Stimulated activated CD8-positive, alpha-beta memory T cell treated with anti-CD3 and anti-CD28 coated beads, Interleukin-12 subunit alpha, Interleukin-12 subunit beta, amount 100 ng/mL, for 1 hour (primary cell): ENCODE measurements at places on chromosomes 2 and 18.

GRCh38 chr2:143632751-143633374 lies 503.6 kb downstream of the ARHGAP15 start:
- no peak for DNase-seq

DNA sequence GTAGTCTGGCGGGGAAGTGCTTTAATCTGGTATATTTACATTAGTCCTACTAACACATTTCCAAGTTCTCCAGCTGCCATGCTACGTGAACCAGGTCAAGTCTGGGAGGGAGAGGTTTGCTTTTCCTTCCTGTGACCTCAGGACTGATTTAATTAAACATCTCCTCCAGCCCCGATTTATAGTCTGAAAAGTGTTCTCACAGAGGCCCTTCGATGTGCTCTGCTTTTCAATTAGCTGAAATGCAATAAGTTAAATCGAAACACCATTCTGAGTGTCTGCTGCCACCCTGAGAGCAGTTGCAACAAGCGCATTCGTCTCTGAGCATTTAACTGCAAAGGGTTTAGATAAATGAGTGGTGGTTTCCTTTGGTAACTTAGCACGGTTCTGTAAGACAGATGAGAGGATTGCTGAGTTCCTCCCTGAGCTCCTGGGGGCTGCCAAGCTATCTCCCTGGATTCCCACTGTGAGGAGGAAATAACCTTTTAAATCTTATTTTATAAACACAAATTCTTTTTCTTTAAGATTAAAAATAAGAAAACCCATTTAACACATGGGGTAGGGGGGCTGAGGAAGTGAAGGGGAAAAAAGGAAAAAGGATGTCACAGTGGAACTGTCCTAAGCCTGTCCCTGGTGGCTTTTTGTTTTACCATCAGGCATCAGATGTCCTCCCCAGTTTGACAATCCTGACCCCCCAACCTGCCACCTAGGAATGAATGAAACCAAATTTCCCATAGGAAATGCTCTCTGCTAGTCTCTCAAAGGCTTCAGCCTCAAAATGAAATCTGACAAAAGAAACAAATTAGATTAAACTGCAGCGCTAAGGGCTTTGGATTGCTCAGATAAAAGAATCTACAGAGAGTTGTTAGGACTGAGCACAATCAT lies 56.5 kb upstream of the CREB1 start:
- DNase-seq: no peak

DNA sequence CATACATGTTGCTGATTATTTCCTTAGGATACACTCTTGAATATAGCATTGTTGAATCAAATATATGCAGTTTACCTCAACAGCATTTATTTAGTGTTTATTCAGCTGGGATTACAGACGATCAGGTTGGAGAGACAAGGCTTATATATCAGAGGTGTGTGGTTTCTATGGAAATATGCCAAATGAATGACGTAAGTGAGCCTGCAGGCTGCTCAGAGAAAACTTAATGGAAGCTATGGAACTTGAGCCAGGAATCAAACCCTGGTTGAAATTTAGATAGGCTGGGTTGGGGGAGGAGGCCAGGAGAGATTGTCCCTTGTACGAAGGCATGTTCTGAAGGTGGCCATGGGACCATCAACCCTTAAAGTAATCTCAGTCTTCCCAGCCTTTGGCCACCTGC lies 79.5 kb downstream of the INPP4A start:
- DNase-seq: no peak

DNA sequence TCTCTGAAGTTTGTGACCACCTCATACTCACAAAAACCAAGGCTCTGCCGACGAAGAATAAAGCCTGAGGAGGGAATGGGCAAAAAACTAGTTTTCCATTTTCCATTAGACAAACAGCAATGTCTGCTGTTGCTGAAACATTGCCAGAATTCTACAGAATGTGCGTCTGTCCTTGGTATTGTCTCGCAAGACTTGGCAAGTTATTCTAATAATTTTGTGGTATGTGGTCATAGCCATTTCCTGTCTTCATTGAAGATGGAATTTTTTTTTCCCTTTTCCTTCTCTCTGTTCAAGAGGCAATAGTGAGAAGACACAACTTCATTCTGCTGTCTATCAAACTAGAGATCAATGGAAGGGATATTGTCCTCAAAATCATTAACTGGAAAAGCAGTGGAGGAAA lies 296.1 kb downstream of the RND3 start:
- DNase-seq: no peak

DNA sequence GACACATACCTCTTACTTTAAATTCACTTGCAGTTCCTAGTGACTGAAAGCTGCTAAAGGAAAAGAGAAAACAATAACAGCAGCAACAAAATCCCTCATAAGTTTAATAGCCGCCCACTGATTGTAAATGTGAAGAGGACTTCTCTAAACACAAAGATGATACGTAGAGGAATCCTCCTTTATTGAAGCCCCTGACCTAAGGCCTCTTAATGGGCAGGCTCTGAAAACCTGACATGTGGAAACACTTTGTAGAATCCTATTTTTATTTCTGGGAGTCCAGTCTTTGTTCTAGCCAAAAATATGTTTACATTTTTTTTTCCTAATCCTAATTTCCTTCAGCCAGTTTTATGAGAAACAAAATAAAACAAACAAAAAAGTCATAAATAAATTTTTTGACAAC lies 1277.7 kb upstream of the CELF4 start:
- DNase-seq: no peak

GRCh38 chr18:72700961-72701710 lies 157.0 kb upstream of the CBLN2 start:
- no peak for DNase-seq

GRCh38 chr2:178550352-178550751 lies 70.1 kb downstream of the PLEKHA3 start:
- no peak for DNase-seq

DNA sequence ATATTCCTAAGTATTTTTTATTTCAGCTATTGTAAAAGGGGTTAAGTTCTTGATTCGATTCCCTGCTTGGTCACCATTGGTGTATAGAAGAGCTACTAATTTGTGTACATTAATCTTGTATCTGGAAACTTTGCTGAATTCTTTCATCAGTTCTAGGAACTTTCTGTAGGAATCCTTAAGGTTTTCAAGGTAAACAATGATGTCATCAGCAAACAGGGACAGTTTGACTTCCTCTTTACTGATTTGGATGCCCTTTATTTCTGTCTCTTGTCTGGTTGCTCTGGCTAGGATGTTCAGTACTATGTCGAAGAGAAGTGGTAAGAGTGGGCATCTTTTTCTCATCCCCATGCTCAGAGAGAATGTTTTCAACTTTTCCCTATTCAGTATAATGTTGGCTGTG lies 252.7 kb downstream of the NR4A2 start:
- no peak for DNase-seq

DNA sequence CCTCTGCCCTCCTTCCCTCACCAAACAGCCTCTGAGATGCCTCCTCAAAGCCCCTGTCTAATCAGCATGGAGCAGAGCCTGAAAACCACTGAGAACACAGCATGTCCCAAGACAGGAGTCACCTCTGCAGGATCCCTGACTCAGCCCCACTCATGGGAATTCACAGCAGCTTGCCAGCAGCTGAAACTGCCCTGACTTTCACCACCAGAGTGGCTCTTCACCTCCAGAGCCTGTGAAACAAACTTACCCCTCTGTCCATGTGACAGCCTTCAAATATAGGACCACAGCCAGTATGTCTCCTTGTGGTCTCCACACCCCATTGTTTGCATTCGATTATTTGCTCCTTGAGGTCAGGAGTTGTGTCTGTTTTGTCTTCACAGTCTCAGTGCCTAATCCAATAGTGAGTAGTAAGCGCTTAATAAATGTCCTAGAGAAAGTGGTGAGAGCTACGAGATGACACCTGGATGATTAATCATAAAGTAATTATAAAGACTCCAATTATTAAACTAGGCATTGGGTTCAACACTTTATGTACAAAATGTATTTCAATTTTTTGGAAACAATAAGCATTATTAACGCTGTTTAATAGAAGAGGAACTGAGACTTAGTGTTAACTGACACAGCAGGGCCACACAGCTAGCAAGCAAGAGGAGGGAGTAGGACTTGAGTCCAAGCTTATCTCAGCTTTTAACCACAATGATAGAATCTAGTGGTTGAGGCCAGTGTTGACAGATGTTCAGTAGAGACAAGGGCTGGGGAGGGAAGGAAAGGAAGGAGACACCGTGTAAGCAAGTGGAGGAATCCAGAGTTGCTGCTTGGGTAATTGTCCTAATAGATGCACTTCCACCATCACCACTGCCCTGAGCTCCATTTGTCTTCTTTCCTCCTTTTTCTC lies 358.7 kb upstream of the TNP1 start:
- DNase-seq: no peak

- peak; percentile 60 for DNase-seq
These were observed 92.5 kb downstream of the ZFP36L2 start for GRCh38 chr2:43133708-43134570.

DNA sequence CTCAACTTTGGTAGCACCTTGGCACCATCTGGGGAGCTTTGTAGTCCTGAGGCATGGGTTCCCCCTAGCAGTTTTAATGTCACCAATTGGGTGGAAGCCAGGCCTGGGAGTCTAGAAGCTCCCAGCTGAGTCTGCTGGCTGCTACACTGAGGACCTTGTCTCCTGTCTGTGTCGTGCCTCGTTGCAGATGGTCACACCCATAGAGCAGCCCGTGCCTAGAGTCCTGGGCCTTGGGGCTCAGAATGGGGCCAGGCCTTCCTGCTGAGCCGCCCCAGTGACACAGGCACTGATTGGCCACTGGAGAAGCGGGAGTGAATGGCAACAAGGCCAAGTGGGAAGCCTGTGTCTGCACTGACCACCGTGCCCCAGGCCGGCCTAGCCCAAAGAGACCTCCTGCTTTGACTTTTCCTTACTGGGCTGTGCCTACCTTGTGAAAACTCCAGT lies 113.2 kb downstream of the SH3RF3 start:
- no peak for DNase-seq

DNA sequence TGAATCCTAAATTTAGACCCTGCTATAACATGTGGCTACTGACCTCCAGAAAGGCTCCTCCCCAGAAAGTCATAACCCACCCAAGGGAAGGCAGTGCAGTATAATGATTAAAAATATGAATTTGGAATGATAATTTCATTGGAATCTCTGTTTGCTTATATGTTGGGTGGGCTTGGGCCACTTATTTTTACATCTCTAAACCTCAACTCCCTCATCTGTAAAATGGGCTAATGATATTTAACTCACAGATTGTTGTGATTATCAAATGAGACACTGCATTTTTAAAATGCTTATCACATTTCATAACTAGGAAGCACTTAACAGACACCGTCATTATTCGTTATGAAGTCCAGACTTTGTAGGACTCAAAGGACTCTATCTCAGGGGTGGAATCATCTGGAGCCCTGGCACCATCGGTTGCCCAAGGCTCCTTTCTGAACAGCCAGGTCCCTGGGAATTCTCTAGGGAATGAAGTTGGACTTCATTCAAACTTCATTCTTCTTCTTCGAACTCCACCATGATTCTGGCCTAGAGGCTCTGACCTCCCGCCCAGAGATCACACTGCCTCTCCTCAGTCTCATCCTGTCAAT lies 33.1 kb upstream of the RMDN2 start:
- DNase-seq: no peak

DNA sequence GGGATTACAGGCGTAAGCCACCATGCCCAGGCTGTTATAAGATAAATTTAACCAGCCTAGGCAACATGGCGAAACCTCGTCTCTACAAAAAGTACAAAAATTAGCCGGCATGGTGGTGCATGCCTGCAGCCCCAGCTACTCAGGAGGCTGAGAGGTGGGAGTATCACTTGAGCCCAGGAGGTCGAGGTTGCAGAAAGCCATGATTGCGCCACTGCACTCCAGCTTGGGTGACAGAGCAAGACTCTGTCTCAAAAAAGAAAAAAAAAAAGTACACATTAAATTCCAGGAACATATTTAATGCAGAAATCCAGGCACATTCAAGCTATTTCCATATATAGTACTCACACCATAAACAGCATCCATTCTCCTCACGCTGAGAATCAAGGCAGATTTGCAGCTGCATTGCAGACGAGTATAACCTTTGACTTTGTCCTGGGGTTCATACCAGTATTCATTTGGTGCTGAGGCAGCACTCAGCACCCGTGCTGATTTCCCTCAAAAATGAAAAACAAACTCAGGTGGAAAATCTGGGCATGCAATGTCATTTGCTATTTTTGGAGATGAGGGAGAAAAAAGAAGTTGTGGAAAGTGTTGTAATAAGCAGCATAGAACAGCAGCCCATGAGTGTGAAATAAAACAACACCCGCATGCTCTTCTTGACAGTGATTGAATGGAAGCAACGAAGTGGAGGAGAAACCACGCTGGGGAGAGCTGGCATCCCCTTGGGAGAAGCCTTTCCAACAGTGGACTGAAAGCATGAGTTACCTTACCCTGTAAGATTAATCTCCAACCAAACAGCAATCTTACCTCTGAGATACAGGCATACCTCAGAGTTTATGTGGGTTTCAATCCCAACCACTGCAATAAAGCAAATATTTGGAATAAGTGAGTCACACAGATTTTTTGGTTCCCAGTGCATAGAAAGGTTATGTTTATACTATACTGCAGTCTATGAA lies 46.8 kb upstream of the ANXA4 start:
- no peak for DNase-seq

GRCh38 chr2:119472749-119473148 lies 41.1 kb downstream of the TMEM37 start:
- DNase-seq: no peak

- DNase-seq: no peak
These were observed 127.8 kb downstream of the NXPH2 start for GRCh38 chr2:138652378-138652777.

GRCh38 chr2:24016376-24016761 lies 6.5 kb downstream of the MFSD2B start:
- DNase-seq: no peak

DNA sequence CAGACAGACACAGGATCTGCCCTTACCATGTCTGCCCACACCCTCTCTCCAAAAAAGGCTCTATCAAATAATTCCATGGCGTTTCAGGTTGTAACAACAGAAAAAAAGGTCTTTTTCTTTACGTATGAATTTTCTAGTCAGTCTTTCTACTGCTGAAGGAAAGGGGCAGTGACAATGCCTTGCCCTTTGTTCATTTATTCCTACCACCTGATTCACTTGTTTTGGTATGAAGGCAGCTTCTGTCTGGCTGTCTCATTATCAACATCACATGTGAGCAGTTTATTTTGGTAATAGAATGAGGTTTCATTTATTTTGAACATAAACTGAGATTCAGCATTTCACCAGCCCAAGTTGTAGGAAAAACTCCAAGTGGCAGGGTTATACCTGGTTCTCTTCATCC lies 94.3 kb upstream of the KLF7 start:
- DNase-seq: no peak

GRCh38 chr2:127463155-127463991 lies 45.1 kb downstream of the PROC start:
- no peak for DNase-seq

- DNase-seq: peak; percentile 9
These were observed 54.9 kb upstream of the CAPN13 start for GRCh38 chr2:30862054-30862651.

- DNase-seq: no peak
These were observed 45.7 kb downstream of the RAB31 start for GRCh38 chr18:9753846-9754245.

- no peak for DNase-seq
These were observed 311.9 kb upstream of the RAB6C start for GRCh38 chr2:129667577-129667976.
